Stimulated activated CD8-positive, alpha-beta memory T cell treated with anti-CD3 and anti-CD28 coated beads, Interleukin-7, amount 100 ng/mL, for 48 hours (primary cell): ENCODE measurements at places on chromosomes 6 and 20.

DNA sequence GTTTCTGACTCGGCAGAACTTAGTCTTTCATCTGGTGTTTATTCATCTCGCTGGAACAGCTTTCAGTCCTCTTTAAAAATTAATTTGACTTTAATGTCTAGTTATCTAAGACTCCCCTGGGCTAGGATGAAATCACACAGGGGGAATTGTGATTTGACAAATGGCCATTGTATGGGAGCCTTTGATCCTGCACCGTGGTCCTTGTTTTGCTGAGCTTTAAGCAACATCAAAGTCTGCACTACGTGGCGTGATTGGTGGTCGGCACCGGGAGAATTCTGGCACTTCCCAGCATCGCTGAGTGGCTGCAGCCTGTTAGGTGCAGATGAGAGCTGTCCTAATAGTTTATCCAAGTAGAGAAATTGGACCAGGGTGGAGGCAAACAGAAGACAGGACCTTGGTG, 146.9 kb downstream of the TBC1D7 start:
- DNase-seq = no peak

DNA sequence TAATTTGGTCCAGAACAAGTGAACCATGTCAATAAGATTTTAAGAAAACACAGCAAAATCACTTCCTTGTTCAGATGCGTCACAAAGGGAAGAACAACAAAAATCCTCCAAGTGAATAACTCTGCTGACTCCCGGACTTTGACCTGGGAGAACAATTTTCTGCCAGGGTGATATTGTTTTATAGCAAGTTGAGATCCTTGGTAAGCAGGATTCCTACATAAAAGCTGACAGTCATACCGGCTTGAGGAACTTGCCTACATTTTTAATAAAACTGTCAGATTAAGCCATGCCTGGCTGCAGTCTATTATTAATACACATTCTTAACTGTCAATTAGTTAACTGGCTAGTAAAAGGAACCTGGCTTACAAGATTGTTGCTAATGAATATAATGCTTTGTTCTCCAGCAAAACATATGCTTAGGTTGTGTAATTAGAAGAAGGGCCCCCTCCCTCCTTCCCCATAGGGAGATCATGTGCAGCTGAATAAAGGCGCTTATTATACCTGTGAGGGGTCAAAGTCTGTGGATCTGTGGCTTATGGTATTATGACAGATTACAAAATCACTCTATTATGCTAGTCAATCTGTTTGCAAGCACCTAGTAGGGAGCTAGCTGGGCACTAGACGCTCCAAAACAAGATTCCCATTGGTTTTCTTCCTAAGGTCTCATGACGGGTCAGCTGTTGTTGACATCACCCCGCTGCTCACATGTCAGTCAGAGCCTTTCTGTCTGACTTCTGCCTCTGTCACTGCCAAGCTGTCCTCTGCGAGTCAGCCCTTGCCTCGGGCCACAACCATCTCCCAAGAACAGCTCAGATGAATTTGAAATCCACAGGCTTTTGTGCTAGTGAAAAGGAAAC, 44.6 kb upstream of the SEC63 start:
- DNase-seq = no peak

DNA sequence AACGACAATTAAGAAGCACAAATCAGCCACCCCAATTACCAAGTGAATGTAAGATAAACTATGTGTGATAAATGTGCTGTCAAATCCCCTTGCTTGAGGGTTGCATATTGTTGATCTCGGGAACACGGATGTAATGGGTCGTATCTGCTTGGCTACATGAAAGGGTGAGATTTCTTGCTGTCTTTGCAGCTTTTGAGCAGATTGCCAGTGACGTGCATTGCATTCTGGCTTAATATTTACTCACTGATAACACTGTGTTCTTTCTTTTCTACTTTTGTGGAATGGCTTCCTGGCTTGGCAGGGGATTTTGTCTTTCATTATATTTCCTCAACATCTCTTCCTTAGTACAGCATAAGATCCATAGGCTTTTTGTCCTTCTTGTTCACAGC, 10.5 kb upstream of the FAM210B start:
- DNase-seq = no peak

DNA sequence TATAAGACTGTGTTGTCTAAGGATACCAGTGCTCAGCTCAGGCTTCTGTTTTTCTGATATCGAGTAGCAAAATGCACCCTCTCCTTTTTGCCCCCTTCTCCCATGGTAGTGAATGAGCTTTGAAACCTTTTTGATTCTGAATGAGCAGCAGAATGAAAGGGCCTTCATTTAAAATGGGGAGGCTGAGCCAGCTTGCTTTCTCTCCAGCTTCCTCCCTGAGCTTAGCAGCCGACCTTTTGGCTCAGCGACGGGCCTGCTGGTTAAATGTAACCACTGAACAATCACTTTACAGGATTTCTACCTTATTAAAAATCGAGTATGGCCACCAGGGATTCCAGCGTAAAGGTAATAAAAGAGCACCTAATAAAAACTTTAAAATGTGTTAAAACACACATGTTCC, 133.7 kb upstream of the SPACA1 start:
- no peak for DNase-seq

GRCh38 chr6:20674664-20675063, 140.4 kb downstream of the CDKAL1 start:
- DNase-seq = no peak

DNA sequence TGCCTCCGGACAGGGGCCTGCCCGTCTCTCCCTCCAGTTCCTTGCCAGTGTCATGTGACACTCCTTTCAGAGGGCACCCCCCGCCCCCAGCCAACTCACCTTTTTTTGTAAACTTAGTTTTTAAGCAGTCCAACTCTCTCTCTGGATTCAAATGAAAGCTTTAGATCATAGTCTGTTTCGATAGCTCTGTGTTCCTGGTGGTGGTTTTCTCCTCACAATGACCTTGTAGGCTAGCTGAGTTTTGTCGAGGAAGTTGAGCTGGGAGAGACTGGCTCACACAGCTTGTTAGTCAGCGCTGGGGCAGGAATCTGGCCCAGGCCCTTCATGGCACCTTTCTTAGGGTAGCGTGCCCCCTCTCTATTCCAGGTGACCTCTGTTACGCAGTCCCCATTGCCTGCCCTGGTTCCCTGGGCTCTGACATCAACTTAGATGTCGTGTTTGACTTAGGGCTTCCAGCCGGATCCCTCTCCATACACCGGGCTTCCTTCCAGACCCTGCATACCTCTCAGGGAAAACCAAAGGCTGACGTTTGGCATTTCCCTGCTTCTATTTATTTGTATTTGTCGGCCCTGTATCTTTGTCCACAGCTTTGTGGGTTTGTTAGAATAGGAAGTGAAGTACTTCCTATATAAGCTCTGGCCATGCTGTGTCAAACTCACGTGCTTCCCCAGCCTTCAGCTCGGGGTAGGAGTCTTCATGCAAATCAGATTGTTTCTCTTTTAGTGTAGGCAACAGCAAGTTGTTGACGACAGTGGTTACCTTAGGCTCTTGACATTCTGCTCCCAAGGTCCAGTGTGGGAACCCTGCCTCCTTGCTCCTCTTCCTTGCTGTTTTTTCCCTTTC, 12.7 kb downstream of the IGF2R start:
- DNase-seq = no peak

DNA sequence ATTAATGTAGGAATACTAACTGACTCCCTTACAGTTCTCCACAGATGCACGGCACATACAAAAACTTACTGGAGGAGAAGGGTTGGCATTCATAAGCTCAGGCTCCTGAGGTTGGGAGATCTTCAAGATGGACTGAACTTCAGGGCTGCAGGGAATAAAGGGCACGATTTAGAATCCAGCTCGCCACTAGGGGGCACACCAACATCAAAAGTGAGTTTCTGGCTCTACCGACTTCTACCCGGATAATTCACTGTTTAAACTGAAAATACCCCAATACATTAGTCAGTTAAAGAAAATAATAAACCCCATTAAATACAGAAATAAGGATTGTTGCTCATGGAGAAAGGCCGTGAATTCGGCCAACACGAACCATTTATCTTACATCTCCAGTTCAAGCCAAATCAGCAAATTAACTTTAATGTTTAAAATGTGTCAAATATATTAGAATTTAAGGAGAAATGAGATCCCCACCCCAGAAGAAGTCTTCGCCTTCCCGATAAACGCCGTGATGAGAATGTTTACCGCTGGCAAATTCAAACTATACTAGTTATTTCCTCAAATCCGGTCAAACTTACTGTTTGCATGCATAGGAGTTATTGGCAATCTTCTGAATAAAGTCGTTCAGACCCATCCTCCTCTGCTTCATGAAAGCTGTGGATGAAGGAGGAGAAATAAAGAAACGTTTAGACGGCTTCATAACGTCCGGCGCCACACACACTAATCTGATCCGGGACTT, 121.7 kb upstream of the SLC2A12 start:
- DNase-seq = peak; percentile 56

DNA sequence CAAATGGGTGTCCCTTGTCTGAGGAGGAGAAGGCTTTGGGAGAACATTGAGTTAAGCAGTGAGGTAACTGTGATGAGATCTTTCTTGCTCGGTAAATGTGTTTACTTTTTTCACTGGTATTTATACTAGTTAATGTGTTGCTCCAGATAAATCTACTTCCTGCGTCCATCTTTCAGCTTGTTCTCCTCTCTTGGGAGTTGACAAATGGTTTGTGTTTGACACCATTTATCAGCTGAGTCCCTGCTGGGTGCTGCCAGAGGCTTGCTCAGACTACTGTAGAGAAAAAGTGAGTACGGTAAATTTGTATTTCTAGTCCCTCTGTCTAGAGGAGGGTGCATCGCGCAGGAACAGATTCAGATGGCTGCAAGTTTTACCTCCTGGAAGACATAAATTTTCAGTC, 8.3 kb upstream of the PRDM1 start:
- DNase-seq = no peak

DNA sequence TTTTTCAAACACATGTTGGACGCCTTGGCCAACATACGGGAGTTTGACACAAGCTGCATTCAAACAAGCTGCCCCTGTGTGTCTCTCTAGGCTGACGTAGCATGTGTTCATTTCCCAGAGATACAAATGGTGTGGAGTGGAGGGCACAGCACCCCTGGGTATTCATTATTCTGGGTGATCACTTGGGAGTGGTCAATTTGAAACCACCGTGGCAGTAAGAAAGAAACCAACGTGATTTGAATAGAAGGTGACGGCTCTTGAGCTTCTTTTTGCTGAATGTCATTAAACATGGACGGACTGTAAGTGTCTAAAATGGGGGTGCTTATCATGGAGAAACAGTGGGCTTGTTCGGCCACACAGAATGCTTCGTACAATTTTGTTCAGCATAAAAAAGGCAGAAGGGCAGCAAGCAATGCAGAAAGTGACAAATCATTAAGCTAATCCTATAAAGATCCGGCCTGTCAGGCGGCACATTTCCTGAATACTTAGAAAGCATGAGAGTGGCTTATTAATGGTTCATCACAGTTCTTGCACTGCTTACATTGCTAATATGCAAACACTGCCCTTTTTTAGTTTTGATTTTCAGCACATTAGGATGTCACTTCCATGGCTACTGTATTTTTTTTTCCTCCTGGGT, 1261.9 kb upstream of the CITED2 start:
- no peak for DNase-seq
